CD4-positive, alpha-beta T cell treated with Interleukin-6 at 100 ng/mL for 8 hours (primary cell): ENCODE measurements at places on chromosomes 5 and 9.

- DNase-seq, result no peak
Observed at GRCh38 chr9:80320916-80321315, 749.2 kb downstream of the TLE4 start.

GRCh38 chr9:94788570-94789105 is 62.1 kb downstream of the AOPEP start:
- no peak for DNase-seq

DNA sequence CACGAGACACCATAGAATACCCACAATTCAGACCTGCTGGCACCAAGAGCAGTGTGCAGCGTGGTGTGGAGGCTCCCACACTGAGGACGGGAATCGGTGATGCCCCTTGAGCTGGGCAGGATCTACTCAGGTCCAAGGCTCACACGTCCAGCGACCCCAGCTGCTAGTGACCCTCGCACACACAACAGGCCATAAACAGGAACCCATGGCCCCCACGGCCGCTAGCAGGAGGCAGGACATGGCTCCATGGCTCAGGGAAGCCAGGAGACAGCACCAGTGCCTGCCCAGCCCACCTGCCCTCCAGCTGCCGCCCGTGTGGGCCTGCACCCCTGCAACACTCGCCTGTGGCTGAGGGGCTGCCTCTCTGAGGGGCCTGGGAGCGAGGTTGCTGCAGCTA is 43.4 kb upstream of the SLC9A3 start:
- no peak for DNase-seq

GRCh38 chr9:136584934-136585333 is 39.1 kb upstream of the NOTCH1 start:
- DNase-seq, result no peak

- DNase-seq, result no peak
Observed at GRCh38 chr5:80754900-80755299, 100.1 kb upstream of the DHFR start.

DNA sequence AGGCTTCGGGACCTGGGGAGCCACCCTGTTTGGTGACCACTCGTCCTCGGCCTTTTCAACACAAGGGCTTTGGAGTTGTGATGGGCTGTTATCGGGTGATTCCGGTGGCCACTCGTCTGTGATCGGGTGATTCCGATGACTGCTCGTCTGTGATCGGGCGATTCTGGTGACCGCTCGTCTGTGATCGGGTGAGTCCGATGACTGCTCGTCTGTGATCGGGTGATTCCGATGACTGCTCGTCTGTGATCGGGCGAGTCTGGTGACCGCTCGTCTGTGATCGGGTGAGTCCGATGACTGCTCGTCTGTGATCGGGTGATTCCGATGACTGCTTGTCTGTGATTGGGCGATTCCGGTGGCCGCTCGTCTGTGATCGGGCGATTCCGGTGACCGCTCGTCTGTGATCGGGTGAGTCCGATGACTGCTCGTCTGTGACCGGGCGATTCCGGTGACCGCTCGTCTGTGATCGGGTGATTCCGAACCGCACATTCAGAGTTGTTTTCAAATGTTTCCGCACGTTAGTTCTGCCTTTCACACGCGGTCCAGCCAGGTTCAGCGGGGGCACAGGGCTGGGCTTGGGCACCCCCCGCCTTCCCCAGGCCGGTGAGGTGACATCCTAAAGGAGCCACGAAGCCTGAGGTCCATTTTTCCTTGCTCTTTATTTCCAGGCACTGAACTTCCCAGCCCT is 30.3 kb downstream of the TPPP start:
- DNase-seq, result no peak

DNA sequence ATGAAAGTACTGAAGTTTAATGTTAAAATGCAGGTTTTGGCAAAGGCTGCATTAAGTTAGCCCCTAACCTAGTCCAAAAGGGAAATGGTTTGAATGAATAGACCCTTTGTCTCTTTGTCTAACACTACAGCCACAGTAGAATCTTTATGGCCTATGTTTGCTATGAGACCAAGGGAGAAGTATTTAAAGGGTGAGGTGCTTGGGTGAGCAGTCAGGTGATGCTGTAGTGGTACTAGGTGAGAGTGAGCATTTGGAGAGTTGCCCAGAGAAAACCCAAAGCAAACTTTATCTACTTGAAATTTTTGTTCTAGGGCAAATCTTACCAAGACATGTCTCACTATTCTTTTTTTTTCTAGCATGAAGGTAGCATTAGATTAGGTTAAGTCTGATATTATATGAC is 1961.4 kb upstream of the WWC1 start:
- no peak for DNase-seq

GRCh38 chr9:107462691-107463090 is 26.9 kb downstream of the KLF4 start:
- no peak for DNase-seq

DNA sequence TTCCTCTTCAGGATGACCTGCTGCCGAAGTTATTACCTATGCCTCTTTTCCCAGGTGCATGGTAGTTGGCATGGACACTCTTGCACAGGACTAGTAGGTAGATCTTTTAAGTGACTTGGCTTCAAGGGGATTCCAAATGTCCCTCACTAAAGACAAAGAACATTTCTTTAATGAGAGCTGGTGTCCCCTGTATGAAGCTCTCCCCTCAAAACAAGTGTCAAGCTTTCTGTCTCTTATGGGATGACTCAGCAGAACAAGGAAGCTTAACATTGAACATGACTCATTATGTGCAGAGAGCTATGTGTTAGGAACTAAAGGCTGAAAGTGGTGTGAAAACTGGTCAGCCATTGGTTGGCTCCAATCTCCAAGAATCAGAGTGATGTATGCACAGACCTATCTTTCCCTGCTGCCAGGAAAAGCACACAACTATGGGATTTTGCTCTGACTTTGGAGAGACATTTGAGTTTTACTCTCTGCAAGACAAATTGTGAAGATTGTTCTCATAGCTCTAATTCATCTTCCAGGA is 120.5 kb downstream of the PRDM6 start:
- no peak for DNase-seq

- peak; percentile 53 for DNase-seq
Observed at GRCh38 chr9:117782931-117783788, 79.0 kb downstream of the TLR4 start.

DNA sequence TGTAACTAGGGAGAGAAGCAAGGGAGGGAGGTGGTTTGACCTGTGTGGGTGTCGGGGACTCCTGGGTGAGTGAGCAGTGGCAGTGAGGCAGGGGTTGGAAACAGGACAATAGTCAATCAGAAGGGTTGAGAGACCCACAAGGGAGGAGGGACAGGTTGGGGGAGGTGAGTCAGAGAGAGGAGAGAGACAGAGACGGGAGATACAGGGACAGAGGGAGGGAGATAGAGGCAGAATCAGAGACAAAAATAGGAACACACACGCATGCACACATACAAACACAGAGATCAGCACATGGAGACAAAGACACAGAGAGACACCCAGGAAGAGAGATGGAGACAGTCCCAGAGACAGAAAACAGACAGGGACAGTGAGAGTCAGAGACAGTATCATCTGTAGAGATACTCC is 39.3 kb upstream of the PTGS1 start:
- DNase-seq, result no peak

DNA sequence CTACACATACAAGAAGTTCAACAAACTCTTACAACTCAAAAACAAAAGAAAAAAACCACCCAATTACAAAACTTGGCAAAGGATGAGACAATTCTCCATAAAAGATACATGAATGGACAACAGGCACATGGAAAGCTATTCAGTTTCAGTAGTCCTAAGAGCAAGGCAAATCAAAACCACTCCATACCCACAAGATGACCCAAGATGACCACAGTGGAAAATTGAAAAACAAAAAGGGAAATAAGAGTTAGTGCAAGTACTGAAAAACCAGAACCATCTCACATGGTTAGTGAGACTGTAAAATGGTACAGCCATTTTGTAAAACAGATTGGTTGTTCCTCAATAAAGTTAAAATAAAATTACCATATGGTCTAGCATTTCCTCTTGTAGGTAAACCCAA is 287.1 kb upstream of the CDH9 start:
- DNase-seq, result no peak

- no peak for DNase-seq
Observed at GRCh38 chr5:141680751-141681201, 1.3 kb downstream of the ARAP3 start.

DNA sequence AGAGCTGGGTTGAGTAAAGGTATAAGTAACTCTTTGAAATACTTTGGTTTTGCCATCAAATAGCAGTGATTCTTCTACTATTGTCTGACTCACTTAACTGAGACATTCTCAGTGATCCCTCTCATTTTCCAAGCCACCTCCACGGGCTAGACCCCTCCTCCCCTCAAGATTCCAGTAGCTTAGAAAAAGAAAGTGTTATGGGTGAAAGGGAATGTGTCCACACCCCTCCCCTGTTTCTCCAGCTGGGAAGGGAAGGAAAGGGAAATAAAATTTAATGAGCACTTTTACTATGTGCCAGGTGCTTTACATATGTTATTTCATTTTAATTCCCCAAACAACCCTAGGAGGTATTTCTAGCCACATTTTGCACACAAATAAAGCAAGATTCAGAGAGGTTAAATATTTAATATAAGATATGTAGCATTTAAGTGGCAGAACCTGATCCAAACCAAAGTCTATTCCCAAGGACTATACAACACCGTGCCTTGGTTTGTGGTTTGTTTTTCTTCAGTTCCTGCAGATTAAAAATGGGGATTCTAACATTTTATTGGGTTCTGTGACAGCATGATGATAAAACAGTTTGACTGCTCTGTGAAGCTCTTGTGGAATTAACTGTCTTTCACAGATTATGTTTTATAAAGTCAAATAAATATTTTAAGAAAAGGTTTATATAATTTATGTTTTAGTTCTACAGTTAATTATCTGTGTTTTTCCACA is 135.9 kb downstream of the ZSWIM6 start:
- no peak for DNase-seq

GRCh38 chr5:123387313-123387712 is 35.9 kb downstream of the CEP120 start:
- DNase-seq, result no peak

DNA sequence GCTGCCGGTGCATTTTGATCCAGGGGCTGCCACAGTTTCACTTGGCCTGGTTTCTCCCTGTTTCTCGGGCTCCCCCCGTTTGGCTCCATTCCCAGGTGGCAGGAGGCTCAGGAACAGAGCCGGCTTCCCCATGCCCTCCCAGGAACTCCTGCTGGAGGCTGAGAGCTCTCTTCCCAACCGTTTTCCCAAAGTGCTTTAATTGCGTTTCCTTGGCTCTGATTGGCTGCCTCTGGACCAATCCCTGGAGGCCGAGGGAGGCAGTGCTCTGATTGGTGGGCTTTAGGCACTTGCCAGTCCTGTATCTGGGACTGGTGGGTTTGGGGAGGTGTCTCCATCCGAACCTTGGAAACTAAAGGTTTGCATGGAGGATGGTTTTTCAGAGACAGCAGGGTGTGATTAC is 4.9 kb downstream of the TSPAN17 start:
- DNase-seq, result no peak

DNA sequence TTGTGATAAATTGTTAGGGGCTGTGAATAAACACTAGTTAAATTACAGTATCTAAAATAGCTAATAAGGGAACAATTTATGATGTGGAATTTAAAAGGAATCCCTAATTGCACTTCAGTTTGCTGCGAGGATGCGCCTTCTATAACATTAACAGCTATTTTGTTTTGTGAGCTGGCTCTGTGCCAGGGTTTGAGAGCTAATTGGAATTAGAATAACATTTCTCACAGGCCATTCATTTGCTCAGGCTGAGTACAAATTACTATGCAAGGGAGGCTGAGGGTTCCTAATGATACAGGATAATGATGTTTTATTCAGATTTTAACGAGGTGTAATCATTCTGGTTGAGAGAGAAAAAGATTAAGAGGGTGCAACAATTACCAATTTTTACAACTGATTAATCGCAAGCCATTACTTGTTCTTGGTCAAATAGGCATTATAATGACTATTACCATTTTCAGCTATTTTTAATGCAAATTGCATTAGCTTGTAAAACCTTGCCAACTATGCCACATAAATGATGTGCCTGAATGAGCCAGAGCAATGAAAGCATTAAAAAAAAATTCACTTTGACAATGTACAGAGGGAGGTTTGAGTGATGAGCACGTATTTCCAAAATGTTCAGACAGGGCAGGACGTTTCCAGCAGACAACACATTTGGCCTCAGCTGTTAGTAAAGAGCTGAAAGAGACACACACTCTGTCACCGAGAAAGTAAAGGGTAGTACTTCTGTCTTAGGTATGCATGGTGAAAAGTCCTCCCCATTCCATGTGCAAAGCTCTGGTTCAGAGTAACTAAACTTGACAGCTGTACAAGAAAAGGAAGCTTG is 576.5 kb downstream of the TLE1 start:
- DNase-seq, result no peak

DNA sequence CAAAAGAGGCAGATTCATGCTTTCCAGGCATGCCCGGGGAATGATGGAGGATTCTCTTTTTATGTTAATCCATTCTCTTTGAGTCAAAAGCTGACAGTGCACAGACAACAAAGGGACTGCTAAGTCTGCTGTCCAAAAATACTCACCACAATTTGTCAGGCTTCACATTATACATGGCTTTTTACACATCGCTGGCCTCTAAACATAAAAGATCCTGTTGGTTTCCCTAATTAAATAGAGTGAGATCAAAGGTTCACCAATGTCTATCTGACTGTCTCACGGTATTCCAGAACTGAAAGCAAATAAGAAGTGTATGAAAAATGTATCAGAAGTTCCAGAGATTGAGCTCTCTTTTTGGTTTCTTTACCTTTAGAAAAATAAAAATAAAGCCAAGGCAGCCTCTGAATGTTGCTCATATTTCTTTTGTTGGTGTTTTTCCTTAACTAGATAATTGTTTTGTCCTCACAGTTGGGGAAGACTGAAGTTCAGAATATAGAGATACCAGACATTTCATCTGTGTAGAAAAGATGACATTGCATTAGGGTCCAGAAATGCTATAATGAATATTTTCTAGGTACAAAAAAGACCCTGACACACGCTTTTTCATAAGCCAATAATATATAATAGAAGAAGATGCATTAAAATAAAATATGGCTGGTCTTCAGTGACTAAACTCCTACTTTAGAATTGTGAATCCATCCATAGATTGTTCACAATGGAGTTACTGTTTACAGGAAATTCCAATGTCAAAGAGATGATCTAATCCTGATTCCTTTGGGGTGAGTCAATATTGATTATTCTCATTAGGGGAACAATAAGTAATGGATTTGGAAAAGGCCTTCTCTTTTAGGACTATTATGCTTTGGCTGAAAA is 688.2 kb upstream of the CDH6 start:
- DNase-seq, result no peak

DNA sequence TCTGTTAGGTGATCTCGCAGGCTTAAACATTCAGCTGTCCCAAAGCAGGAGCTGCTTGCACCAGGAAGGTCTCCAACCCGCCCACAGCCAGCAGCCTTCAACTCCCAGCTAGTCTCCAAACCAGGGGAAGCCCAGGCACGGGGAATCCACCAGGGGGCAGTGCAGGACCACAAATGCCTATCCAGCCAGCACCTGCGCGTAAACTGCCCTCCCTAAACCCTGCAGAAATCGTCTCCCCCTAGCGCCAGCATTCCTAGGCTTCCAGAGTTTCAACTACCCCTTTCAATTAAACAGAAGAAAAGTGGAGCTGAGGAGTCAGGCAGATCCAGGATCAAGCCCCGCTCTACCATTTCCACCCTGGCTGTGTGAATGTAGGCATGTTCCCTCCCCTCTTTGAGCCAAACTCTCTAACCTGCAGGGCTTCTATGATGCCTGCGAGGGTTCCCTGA is 72.0 kb downstream of the HRH2 start:
- peak; percentile 89 for DNase-seq

- DNase-seq, result no peak
Observed at GRCh38 chr5:14301186-14301585, 158.0 kb downstream of the TRIO start.
